ENCODE measurements at places on chromosomes 12 and 14. TPM values are rescaled to one million over a fixed set of nuclear protein-coding genes. Genes with fewer than 3 reads are reported as not detected.

The EEA1 gene
- 17.9 TPM for total RNA-seq

DNA sequence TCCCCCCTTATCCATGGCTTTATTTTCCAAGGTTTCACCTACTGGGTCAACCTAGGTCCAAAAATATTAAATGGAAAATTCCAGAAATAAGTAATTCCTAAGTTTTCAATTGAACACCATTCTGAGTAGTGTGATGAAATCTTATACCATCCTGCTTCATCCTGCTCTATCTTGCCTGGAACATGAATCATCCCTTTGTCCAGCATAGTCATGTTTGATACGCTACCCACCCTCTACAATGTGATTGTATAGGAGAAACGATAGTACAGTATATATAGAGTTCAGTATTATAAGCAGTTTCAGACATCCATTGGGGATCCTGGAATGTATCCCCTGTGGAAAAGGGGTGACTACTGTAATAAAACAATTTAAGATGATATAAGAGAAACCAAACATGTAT lies 62.2 kb downstream of the IFNG start:
- H3K27ac ChIP-seq: no peak overlapping the region
- no peaks in the 10 kb centered on the region for H3K27me3 ChIP-seq
- no peaks in the 10 kb centered on the region for H3K36me3 ChIP-seq
- DNase-seq: no peak
- no peaks in the 10 kb centered on the region for H3K4me1 ChIP-seq

- DNase-seq: peak; percentile 58
- no peak overlapping the region for H3K4me3 ChIP-seq
- H3K27me3 ChIP-seq: no peaks in the 10 kb centered on the region
- H3K27ac ChIP-seq: no peak overlapping the region
These were observed 597 bp downstream of the SOAT2 start for GRCh38 chr12:53103860-53104305.

GRCh38 chr12:109596418-109597244 lies 23.0 kb downstream of the MVK start:
- no peak overlapping the region for H3K27ac ChIP-seq
- H3K4me3 ChIP-seq: no peak overlapping the region
- no peaks in the 10 kb centered on the region for H3K27me3 ChIP-seq
- H3K4me1 ChIP-seq: peaks cover 9% of the 10 kb centered on the region

- no peak for DNase-seq
- peaks cover 26% of the 10 kb centered on the region for H3K36me3 ChIP-seq
- peaks cover 35% of the 10 kb centered on the region for H3K27me3 ChIP-seq
- no peak overlapping the region for H3K27ac ChIP-seq
- peak overlapping the region; percentile 11 for H3K4me3 ChIP-seq
These were observed 4.0 kb downstream of the P2RX2 start for GRCh38 chr12:132622437-132623071.

Data from suprapubic skin (tissue), 4 donors.